ENCODE measurements at places on chromosomes 7 and 10.

DNA sequence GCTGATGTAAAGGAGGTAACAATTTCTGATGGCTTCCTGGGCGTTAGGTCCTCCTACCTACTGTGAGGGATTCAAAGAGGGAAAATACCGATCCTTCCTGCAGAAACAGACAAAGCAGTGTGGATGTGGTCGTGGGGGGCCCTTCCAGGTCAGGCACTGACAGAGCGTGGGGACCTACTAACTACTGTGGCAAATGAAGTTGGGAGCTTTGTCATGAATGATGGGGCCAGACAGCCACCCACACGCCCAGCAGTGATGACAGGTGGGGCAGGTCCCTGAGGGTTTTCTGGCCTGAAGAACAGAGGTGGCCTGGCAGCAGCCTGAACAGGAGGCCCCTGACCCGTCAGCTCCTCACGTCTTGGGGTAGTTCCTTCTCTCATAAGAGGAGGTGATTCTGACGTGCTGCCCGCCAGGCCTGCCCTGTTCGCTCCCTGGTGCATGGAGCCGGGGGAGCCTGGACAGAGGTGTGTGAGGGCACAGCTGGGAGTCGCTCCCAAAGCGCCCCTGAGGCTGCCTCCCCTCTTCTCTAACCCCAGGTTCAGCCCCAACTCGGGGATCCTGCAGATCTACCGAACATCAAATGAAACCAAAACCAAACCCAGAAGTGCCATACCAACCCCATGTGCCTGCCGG, 4.2 kb downstream of the ATP6V0E2 start:
- no peak for DNase-seq

DNA sequence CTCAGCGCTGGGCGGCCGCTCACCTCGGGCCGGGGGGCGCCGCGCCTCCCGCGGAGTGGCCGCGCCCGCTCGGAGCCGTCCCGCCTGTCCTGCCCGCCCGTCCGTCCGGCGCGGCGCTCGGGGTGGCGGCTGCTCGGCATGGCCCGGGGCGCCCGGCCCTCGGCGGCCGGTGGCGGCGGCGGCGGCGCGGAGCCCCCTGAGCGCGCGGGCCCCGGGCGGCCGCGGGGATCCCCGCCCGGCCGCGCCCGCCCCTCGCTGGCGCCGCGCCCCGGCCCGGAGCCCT, 338 bp downstream of the SDK1 start:
- DNase-seq = no peak

DNA sequence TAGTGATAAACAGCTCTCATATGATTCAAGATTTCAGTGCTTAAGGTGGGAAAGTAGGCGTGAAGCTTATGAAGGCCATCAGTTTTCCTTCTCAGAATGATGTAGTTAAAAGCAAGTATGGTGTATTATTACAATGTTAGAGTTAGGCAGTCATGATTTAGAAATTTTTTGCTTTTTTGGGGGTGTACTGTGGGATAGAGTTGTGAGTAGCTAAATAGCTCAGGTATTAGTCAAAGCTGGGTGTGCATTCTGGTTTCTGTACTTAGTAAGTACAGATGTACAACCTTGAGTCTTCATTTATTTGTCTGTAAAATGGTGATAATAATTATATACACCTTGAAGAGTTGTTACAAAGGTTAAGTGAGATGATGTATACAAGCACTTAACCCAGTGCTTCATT, 52.2 kb downstream of the R3HCC1L start:
- DNase-seq = no peak

DNA sequence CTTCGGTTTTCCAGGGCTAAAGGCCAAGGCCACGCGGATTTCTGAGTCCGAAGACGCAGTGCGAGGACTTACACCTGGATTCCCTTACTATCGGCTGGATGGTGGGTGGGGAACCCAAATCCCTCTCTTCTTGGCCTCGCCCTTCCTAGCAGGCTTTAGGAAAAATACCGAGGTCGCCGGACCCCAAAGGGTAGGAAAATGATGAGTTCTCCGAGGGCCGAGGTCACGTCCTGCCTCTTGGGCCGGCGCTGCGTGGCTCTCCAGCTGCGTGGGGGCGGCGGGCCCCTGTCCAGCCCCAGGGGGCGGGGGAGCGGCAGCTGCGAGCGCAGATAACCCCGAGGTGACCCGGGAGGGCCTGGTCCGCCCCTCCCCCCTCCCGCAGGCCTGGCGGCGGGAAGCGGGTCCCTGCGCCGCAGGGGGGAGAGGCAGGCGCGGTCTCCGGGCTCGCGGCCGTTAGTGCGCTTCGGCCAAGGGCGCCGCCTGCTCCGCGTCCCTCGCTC, 805 bp upstream of the HMX3 start:
- no peak for DNase-seq

GRCh38 chr7:15376600-15376999, 185.2 kb downstream of the AGMO start:
- DNase-seq = no peak

- DNase-seq = no peak
These were observed 100.7 kb downstream of the NKX6-2 start for GRCh38 chr10:132685101-132685891.

GRCh38 chr7:159023206-159023605, 121.5 kb downstream of the VIPR2 start:
- no peak for DNase-seq

DNA sequence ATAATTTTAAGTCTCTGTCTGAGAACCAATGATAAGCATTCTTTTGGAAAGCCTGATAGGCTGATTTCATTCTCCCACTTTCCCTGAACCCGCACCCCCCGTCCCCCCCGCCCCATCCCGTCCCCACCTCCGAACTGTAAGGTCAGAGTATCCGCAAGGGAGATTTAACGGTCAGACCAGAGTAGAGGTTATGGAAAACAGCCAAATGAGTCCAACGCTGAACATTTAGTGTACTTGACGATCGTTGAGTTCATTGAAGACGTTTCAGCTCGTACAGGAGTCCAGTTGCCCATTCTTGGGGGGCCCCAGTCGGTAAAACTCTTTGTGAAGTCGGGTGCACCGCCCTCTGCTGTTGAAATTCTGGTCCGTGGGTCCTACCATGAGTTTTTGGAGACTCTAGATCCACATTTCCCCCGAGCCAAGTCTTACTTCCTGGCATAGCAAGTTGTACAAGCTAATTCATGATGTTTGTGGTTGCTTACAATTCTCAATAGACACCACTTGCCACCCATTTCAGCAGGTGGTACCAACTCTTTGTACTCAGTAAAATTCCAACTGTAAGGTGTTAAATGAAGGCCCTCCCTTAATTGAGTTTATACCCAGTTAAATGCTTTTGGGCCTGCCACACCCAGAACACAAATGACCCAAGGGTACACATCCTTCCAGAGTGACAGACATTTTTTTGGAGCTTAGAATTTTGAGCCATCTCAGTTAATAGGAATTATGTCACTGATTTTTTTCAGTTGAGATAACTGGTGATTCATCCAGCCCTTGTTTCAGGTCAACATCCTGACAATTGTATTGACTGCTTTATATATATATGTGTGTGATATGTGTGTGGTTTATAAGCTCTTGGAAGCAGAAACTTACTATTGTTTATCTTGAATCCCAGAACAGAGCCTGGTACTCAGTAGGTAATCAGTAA, 1.2 kb downstream of the MARCHF5 start:
- DNase-seq = peak; percentile 26
